ENCODE measurements at places on chromosomes 11 and 22. TPM values are rescaled to one million over a fixed set of nuclear protein-coding genes. Genes with fewer than 3 reads are reported as not detected.

The RASD2 gene
- not detected for total RNA-seq

The CCDC88B gene
- 4.8 TPM for total RNA-seq

The NPAT gene
- total RNA-seq: 11.2 TPM

GRCh38 chr11:62599901-62600300 lies 1.8 kb downstream of the MTA2 start:
- no peak for DNase-seq

DNA sequence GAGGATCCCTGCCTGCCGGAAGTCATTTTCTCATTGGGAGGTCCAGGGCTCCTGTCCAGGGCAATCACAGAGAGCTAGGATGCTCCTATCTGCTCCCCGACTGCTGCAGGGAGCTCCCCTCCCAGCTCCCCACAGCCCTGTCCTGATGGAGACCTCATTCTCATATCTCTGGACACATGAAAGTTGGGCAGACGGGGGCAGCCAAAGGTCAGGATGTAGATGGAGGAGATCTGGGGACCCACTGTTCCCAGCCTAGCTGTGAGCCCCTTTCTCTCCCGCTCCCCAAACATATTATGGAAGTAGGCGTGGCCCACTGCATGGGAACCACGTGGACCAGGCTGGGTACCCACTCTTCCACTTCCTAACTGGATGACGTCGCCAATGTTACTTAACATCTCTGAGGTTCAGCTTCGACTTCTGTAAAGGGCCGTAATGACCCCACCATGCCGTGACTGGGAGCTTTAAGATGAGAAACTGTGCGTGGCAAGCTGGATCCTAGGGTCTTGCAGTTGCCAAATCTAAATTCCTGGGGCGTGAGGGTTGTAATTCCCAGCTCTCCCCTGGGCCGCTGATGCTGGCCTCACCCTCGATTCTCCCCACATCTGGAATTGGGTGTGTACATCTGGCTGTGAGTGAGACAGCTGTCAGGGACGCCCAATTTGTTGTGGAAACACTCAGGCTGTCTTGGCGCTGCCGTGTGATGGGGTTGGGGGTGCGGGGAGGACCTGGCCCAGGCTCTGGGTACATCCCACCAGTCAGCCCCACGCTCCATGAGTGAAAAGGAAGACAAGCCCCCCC lies 1.8 kb downstream of the CDC42EP2 start:
- no peak for DNase-seq
